Astrocyte of the cerebellum (primary cell): ENCODE measurements at places on chromosomes 5 and 9.

- no peak for DNase-seq
Measured at GRCh38 chr9:76895186-76895585, 10.7 kb downstream of the PRUNE2 start.

GRCh38 chr5:121693864-121694263 lies 157.8 kb upstream of the FTMT start:
- DNase-seq = no peak

DNA sequence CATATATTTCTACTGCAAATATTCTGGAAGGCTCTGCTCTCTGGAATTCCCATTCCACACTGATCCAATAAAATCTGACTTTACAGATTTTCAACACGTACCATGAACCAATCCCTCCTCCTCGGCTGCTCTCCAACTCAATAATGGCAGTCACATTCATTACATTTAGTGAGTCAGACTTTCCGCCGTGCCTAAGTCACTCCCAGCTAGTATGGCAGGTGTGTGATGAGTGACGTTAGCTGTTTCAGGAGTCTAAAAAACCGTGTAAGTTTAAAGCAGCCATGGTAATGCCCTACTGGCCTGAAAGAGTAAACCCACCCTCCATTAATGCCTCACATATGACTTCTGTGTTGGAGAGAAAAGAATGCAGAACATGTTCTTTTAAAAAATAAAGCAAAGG lies 3.3 kb downstream of the FBN2 start:
- DNase-seq = no peak

- DNase-seq = no peak
Measured at GRCh38 chr9:75850459-75851200, 39.8 kb upstream of the PCSK5 start.

GRCh38 chr9:114757984-114758383 lies 47.9 kb downstream of the TNFSF15 start:
- DNase-seq = no peak

GRCh38 chr9:33458444-33458843 lies 11.1 kb upstream of the AQP3 start:
- DNase-seq = peak; percentile 2

- DNase-seq = no peak
Measured at GRCh38 chr5:93072831-93073459, 508.1 kb downstream of the NR2F1-AS1 start.
